ENCODE measurements at places on chromosomes 13 and 19.

DNA sequence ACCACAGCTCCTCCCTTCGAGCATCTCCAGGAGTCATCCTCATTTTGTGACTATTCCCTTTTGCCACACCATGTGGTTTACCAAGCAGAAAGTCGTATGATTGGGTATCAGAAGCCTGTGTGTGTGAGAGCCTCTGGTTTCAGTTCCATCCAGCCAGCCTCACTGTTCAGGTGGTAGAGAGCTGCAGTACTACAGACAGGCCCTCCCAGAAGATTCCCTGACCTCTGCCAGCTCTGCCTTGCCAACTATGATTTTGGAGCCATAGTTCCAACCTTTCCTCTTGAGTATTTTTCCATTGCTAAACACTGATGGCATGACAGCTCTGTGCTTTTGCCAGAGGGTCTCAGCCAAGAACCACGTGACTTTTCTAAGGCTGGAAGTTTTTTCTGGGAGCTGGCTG is 82.5 kb downstream of the DHRS12 start:
- no peak for DNase-seq

DNA sequence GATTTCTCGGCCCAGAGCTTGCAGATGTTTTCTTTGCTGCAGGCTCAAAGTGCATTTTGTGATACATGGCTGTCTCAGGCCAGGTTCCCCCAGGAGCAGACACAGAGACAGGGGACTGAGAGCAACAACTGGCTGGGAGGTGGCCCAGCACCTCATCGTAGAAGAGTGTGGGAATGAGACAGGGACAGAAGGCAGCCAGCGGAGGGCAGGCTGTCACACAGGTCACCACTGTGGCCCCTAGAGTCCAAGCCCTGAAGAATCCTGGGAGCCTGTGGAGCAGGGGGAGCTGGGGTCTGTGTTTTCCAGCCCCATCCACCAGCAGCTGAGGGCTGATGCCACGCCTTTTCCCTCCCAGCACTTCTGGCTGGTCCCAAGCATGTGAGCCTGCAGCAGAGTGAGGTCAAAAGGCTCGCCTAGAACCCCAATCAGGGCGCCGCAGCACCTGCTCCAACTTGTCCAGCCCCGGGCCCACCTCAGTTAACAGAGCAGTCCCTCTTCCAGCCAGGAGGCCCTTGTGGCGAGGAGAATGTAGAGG is 723.8 kb downstream of the UQCRFS1 start:
- no peak for DNase-seq

- no peak for DNase-seq
Observed at GRCh38 chr19:33132425-33132824, 511 bp downstream of the WDR88 start.

GRCh38 chr13:108070925-108071324 is 144.4 kb downstream of the LIG4 start:
- DNase-seq, result no peak

DNA sequence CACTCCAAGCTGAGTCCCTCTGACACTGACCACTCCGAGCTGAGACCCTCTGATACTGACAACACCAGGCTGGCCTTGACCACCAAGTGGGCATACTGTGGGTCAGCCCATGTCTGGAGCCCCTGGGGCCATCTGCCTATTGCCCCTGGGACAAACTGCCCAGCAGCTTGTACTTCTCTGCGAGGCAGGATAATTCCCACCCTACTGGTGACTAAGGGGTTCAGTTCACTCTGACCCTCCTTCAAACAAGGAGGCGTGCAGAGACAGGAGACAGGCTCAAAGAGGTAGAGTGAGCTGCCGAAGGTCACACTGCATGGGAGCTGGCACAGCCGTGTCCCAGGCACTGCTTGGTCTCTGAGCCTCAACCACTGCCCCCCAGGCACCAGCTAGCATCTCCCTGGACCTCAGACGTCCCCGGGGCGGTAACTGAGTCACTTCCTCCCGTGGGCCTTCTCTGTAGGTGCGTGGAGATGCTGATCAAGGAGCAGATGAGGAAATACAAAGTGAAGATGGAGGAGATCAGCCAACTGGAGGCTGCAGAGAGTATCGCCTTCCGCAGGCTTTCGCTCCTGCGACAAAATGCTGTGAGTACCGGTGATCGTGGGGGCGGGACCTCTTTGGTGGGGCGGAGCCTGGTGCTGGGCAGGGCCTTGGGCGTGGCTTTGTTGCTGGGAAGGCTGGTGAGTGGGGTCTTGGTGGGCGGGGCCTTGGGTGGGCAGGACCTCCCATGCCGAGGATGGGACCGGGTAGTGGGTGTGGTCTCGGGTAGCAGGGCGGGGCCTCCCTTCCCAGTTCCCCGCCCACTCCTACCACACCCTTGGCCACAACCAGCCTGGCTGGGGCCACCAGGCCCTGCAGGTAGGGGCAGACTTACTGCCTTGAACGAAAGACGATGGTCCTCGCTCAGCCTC is 5.8 kb upstream of the USE1 start:
- DNase-seq, result peak; percentile 70

- DNase-seq, result no peak
Observed at GRCh38 chr13:46641274-46642081, 88.5 kb downstream of the LRCH1 start.

- no peak for DNase-seq
Observed at GRCh38 chr13:66994097-66994496, 236.0 kb downstream of the PCDH9 start.

DNA sequence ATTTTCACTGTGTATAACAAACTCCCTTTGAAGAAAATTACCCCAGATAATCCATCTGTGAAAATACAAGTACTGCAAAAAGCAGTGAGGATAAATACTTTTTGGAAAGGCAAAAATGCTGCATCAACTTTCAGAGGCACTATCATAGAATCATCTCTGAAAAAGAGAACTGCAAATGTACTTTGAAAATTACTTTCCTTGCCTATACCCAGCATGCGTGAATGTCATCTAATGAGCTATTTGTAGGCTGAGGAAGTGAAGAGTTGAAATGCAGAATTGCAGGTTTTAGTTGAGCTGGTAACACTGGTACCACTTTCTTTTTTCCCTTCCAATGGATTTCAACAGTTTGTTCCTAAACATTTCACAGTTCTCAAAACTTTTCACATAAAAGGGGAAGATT is 196.7 kb downstream of the TBC1D4 start:
- DNase-seq, result no peak

GRCh38 chr13:110042253-110042950 is 256.0 kb upstream of the IRS2 start:
- DNase-seq, result no peak

GRCh38 chr19:45250832-45251451 is at the start of gene MARK4:
MARK4 (plus strand) TSS chr19:45251271; CDS start chr19:45251589, 318 bp downstream.
- peak; percentile 86 for DNase-seq

- DNase-seq, result no peak
Observed at GRCh38 chr19:5011476-5012238, 42.7 kb downstream of the KDM4B start.

GRCh38 chr19:1018393-1018792 is 2.5 kb downstream of the TMEM259 start:
- no peak for DNase-seq

DNA sequence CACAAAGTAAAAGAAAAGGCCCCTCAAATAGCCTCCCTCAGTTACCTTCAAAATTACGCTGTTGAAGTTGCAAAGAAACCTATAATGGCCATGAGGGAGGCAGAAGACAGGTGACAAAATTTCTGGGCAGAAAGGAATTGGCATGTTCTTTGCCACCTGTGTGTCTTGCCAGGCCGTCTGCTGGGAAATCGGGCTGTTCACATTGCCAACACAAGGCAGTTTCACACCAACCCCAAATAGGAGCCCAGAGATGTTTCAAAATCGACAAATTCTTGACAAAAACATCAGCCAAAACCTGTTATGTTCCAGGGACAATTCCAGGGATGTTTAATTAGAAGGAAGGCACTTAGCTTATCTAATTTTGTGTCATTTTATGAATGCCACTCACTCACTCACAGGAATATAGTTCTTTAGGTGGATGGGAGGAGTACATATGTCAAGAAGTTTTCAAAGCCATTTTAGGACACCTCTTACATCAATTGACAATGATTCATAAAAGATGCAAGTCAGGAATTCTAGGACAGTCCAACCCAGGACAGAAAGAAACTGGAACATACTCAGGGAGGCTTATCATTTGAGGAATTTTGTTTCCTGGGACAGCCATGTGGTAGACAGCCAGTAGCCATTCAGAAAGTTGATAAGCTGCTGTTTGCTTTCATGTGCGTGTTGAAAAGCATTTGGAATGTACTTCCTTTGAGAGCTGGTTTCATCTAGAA is 164.5 kb downstream of the RGCC start:
- DNase-seq, result no peak

DNA sequence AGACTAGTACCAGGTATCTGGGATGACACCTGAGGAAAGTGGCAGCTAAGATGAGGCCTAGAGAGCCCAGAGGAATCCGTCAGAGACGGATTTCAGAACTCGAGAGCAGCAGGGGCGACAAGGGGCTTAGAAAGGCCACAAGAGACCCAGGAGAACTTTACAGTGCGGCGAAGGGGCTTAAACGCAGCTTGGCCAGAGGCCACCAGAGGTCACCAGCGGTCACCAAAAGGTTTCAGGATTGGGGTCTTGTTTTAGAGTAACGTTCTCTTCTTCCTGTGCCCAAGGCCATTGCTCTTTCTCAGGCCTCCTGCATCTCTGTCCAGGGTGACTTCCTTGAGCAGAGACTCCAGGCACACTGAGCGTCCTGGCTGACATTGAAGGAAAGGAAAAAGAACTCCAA is 2.2 kb downstream of the ZSCAN22 start:
- no peak for DNase-seq

DNA sequence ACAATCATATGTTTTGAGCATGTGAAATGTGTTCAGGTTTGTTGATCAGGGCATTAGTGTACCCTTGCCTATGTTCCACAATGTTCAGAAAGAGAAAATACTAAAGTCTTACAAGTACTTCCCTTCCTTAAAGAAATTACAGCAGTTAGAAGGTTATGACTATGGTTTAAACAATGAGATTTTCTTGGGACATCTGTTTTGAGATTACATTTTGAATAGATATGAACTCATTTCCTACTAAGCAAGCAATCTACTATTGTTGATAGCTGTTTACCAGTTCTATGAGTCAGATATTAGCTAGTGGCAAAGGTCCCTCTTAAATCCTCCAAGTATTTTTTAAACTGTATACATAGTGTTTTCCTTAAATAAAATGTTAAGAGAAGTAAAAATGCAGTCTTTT is 241.3 kb downstream of the DACH1 start:
- DNase-seq, result no peak

DNA sequence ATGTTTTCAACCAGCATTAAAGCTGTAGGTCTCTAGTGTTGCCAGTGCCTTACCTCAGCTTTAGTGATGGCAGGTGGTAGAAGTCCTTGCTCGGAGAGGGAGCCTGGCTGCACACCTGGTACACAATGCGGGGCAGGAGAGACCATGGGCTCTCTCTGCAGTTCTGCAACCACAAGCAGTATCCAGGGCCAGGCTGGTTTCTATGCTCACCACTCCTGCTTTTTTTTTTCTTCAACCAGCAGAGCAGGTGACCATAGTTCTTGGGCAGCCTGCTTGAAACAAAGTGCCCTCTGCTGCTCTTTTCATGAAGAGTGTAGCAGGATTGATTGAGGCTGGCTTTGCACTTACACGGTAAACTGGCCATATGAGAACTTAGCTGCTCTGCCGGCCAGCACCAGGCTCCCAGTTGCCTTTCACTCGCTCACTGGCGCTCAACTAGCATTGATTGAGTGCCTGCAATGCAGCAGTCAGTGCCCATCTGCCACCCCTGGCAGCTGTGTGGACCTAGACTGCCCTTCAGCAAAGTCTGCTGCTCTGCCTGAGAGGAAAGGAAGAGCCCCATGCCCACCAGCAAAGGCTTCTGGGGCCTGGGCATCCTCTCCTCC is 4.4 kb upstream of the CHAMP1 start:
- DNase-seq, result no peak

- DNase-seq, result no peak
Observed at GRCh38 chr13:99686944-99687411, 185.7 kb downstream of the TM9SF2 start.

- no peak for DNase-seq
Observed at GRCh38 chr19:49011194-49011593, 5.7 kb downstream of the LHB start.

DNA sequence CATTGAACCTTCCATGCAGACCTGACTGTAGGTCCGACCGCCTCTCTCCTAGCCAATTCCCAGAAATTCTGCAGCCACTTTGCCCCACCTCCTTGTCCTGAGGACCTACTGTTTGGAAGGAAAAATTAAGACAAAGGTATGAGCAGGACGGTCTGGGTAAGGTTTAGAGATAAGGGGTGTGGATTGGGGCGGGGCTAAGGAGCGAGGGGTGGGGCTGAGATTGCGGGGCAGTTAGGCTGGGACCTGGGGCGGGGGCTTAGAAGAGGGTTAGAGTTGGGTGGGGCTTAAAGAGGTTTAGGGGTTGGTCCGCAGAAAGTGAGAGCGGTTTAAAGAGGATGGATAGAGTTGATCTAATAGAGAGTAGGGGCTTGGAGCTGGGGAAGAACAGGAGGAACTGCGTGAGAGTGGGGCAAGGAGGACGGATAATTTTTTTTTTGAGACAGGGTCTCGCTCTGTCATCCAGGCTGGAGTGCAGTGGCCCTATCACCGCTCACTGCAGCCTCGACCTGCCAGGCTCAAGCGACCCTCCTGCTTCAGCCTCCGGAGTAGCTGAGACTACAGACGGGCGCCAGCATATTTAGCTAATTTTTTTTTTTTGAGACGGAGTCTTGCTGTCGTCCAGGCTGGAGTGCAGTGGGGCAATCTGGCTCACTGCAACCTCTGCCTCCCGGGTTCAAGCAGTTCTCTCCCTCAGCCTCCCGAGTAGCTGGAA is 1.7 kb upstream of the ZNF865 start:
- no peak for DNase-seq

GRCh38 chr13:112071102-112071722 is 4.3 kb downstream of the SOX1 start:
- no peak for DNase-seq

- DNase-seq, result peak; percentile 57
Observed at GRCh38 chr19:57171551-57172081, 4.3 kb upstream of the DUXA start.

DNA sequence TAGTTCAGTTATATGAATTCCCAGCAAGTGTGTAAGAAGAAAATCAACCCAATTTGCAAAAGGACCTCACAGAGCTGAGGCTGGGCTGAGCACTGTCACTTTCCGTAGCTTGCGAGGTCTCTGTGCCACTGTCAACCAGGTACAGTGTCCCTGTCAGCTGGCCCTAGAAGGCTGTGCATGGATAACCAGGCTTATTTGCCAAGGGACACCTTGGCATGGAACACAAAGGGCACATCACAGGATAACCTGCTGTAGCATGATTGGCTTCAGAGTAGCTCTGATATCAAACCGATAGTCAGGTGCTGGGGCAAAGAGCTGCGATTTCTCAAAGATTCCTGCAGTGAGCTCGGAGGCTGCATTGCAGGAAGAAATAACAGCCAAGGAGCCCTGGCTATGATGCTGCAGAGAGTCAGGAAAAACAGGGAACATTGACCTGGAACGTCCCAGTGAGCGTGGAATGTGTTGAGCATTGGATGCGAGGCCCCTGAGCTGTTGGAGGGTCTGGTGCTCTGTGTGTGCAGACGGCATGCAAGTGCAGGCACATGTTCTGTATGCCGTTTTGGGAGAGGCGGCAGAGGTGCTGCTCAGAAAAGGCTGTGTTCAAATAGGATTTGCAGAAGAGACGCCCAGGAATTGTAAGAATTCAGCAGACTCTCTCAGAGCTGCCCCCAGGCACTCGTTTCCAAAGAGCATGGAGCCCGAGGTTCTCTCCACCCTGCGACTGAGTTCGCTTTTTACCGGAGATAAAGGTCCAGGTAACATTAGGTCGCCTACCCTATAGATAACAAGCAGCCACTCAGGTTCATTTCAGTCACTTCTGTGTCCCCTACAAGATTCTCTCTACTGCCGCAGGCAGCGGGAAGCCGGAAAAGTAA is 213.5 kb upstream of the IRS2 start:
- DNase-seq, result no peak

GRCh38 chr19:17829855-17830566 is 8.7 kb upstream of the INSL3 start:
- no peak for DNase-seq
